ENCODE measurements at places on chromosomes 2 and 18.

- DNase-seq, result no peak
Measured at GRCh38 chr2:151280271-151280670, 9.2 kb downstream of the NMI start.

- no peak for DNase-seq
Measured at GRCh38 chr2:149860276-149860921, 272.8 kb upstream of the MMADHC start.

DNA sequence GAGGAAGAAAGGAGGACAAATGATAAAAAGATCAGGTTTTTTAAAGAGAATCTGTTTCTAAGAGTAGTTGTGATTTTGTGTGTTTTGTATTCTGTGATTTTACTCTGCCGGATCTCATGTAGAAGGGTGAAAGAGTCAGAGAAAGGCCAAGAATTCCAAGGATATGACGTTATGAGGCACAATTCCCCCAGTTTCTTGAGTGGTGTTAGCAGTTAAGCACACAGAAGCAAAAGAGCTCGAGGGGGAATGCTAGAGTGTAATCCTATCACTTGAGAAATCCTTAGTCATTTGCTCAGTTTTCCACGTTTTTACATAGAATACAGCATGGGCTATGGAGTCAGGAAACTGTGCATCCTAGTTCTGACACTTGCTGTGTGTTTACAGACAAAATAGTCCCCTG lies 34.8 kb downstream of the METTL4 start:
- DNase-seq, result no peak

GRCh38 chr2:19851116-19851695 lies 50.6 kb downstream of the TTC32 start:
- DNase-seq, result no peak

DNA sequence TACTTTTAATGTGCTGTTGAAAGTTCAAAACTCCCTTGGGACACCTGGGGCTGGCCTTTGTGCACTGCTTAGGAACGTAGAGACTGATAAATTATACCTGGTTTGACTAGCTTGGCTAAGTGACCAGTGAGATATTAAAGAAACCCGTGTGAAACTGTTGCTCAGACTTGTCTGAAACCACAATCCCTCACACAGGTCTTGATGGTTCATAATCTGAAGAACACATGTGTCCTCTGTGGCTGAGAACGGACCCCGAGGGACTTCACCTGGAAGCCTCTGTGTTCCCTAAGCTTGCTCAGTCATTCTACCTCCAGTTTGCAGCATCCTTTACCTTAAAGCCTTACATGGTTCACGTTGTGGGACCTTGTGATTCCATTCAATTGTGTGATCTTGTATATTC lies 218.8 kb downstream of the CBLN2 start:
- DNase-seq, result no peak

DNA sequence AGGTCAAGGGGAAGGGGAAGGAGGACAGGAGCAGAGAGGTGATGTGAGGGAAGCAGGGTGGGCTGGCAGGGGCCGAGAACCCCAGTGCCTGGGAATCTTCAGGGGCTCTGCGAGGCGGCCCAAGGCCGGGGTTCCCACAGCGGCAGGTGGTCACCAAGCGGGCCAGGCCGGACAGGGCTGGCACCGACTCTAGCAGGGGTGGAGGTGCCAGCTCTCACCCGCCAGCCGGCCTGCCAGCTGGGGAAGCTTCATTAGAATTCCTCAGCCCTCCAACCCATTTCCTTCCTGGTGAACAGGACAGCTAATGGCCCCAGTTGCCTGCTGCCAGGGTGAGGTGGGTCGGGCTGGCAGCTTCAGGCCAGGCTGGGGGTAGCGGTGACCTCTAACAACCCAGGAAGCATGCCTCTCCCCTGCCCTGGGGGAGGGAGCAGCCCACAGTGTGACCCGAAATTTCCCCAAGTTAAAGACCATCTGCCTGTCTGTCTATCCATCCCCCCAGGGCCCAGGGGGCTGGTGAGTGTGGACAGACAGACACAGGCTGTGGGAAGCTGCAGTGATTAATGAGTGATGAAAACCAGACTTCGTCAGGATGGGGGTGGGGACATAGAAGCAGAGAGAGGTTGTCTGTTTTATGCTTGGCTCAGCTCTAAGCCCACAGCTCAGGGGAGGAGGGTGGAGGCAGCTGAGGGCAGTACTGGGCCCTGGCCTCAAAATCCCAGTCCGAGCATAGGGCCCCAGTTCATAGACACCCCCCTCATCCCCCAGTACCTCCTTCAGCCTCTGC lies 144.1 kb downstream of the ZFP36L2 start:
- DNase-seq, result no peak

GRCh38 chr2:112034924-112035323 lies 20.1 kb upstream of the TMEM87B start:
- DNase-seq, result no peak

DNA sequence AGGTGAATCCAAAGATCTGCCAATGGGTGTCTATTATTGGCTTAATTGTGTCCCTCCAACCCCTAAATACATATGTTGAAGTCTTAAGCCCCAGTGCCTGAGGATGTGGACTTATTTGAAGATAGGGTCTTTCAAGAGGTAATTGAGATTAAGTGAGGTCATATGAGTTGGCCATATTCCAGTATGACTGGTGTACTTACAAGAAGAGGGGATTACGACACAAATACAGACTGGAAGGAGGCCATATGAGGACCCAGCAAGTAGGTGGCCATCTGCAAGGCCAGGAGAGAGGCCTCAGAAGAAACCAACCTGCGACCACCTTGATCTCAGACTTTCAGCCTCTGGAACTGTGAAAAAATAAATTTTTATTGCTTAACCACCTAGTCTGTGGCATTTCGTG lies 121.1 kb upstream of the FN1 start:
- no peak for DNase-seq

- DNase-seq, result no peak
Measured at GRCh38 chr2:36731941-36732672, 35.6 kb downstream of the VIT start.

GRCh38 chr2:163834841-163835240 lies 99.0 kb upstream of the FIGN start:
- no peak for DNase-seq

- no peak for DNase-seq
Measured at GRCh38 chr2:26193578-26194231, 20.8 kb downstream of the GAREM2 start.

- DNase-seq, result no peak
Measured at GRCh38 chr2:7429733-7430132, 512.5 kb downstream of the RNF144A start.

DNA sequence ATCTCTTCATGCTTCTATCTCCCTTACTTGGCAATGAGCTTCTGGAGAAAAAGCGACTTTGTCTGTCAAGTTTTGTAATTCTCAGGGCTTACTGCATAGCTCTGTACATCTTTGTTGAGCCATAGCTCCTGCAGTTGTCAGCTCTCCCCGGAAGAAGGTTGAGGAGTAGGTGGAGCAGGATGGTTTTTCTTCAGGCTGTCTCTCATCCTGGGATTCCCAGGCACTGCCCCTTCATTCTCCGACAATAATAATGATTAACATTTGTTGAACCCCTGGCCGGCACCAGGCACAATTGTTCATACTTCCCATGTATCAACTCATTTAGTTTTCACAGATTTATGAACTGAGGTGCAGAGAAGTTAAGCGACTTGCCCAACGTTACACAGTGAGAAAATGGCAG lies 23.5 kb upstream of the RHOB start:
- no peak for DNase-seq

GRCh38 chr2:30255026-30255425 lies 23.7 kb downstream of the LBH start:
- no peak for DNase-seq

DNA sequence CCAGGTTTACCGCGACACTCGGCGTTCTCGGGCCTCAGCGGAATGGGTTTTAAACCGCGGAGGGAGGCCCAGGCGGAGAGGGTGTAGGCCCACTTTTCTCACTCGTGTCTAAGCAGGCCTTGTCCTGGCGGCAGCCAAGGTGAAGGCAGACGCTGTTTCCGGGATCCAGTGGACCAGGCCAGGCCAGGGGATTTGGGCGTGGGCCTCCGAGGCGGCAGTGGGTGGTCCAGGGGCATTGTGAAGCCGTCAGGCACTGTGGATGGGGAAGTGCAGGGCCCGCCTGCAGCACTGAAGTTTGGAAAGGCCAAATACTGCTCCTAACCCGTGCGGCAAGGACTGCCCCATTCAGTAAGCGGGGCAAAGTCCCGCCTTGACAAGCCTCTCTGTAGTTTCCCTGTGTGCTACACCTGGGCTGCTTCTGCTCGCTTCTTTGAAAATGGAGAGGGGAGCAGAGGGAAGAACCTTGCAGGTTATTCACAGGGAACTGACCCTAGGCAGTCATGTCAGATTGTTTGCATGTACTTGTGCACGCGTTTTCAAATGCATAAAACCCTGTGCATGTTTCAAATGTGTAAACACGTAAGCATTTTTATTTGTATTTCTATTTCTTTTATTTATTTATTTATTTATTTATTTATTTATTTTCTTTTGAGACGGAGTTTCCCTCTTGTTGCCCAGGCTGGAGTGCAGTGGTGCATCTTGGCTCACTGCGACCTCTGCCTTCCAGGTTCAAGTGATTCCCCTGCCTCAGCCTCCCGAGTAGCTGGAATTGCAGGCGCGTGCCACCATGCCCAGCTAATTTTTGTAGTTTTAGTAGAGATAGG lies 7.5 kb upstream of the DLX2 start:
- DNase-seq, result no peak

- DNase-seq, result no peak
Measured at GRCh38 chr2:150710041-150710440, 222.6 kb upstream of the RND3 start.

- DNase-seq, result no peak
Measured at GRCh38 chr2:29489568-29489967, 374.4 kb downstream of the CLIP4 start.

DNA sequence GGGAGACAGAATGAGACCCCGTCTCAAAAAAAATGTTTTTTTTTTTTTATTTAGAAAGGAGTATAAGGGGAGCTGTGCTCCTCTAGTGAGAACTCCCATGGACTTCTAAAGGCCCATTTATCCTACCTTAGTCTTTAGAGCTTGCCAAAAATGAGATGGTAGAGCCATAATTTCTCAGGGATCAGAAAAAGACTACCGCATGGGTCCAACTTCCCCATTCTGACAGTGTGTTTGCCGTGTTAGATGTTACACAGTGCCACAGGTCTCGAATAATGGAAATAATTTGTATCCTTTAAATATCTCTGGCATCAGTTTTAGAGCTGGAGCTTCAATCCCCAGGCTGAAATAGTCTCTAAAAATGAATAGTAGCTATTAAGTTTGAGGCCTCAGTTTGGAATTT lies 6.0 kb upstream of the SLC39A10 start:
- no peak for DNase-seq

- no peak for DNase-seq
Measured at GRCh38 chr2:73259704-73260337, 24.5 kb downstream of the FBXO41 start.

DNA sequence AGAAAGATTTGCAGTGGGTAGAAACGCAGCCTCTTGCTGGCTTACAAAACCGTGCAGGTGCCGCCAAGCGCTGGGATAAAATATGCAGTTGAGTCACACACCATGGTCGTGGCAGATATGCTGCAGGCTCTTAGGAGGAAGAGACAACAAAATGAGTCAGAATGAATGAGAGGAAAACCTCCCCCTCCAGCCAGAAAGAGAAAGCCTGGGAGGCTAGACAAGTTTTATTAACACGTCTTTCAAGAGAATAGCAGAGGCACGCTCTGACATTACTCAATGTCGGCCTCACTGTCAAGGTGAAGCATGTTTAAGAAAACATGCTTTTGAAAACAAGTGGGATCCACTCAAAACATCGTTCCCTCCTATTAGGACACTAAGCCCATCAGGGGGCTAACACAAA lies 37.1 kb upstream of the ZCCHC2 start:
- DNase-seq, result no peak

GRCh38 chr2:11009891-11010290 lies 98.2 kb downstream of the KCNF1 start:
- DNase-seq, result no peak

- DNase-seq, result no peak
Measured at GRCh38 chr2:14779252-14779651, 146.7 kb downstream of the LRATD1 start.

DNA sequence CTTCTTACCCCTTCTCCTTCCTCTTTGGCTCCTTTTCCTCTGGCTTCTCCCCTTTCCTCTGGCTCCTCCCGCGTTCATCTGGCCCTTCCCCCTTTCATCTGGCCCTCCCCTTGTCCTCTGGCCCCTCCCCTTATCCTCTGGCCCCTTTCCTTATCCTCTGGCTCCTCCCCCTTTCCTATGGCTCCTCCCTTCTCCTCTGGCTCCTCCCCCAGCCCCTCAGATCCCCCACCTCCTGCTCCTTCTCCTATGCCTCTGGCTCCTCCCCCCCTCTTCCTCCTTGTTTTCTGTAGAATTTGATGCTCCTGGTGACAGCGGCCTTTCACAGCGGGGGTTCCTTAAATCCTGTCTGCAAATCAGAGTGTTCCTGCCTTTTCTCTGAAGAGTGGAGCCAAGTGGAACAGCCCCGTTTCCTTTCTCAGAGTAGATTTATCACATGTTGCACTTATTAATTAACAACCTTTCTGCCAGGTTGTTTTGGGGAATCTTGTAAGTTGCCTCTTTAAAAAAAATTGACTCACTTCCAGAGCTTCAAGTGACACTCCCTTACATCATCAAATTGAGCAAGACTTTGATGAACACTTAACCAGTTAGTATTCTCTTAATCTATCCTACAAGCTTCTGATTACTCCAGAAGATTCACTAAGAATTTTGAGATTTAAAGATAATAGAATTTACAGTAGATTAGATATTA lies 27.9 kb downstream of the FABP1 start:
- DNase-seq, result no peak

DNA sequence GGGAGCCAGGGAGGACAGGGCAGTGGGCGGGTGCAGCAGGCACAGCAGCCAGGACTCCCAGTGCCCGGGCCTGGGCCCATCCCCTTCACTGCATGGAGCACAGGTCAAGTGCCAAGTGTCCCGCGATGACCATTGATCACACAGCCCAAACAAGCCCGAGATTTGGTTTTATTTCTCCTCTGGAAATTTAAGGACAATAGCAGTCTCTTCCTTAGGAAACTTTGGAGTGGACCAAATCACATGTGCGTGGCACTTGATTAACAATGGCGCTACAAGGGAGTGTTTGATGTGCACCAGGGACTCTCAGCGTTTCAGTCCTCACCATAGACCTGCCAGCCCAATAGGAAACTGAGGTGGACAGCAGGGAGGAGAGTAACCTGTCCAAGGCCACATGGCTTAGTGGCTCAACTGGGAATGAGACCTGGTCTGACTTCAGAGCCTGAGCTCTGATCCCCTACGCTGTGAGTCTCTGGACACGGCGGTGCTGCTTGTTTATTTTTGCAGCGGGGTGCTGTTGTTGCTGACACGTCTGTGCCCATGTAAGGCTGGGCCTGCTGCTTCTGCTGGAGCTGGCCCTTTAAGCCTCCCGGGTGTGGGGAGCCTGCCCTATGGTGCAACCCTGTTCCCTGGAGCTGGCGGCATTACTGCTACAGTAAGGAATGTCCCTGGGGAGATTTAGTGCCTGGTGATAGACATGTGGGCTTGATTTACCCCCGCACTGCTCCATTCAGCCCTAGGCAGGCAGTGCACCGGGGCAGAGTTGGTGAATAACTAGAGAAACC lies 194.2 kb downstream of the INHBB start:
- DNase-seq, result no peak

- peak; percentile 64 for DNase-seq
Measured at GRCh38 chr2:20635675-20636584, 15.0 kb downstream of the HS1BP3 start.

- no peak for DNase-seq
Measured at GRCh38 chr2:198231562-198231961, 427.2 kb downstream of the PLCL1 start.
